ENCODE measurements at places on chromosomes 2 and 18.

- DNase-seq: no peak
Observed at GRCh38 chr2:32743480-32744236, 115.8 kb downstream of the TTC27 start.

DNA sequence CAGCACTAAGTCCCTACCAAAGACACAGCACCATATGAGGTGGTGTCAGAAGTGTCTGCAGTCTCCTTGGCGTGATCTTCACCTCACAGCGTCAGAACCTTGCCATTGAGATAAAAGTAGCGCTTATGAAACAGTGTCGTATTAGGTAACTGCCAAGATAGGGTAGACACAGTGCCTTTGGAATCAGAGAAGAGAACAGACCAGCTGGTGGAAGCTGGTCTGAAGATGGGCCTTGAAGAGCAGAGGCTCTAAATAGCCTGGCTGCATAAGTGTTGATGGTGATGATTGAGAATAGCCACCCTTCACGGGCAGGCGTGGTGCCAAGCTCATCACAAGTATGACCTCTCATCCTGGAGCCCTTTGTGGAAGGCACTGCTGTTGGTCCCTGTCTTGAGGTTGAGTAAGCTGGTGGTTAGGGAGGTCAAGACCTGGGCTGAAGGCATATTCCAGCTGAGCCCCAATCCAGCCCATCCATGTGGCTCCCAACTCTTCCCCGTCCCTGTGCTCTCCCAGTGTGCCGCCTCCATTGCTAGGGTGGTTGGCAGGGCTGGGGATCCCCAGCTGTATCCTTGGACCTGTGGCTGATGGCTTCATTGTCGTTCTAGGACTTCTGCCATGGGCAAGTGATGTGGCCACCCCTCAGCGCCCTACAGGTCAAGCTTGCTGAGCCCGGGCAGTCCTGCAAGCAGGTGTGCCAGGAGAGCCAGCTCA lies 187.4 kb downstream of the MGAT5 start:
- no peak for DNase-seq

DNA sequence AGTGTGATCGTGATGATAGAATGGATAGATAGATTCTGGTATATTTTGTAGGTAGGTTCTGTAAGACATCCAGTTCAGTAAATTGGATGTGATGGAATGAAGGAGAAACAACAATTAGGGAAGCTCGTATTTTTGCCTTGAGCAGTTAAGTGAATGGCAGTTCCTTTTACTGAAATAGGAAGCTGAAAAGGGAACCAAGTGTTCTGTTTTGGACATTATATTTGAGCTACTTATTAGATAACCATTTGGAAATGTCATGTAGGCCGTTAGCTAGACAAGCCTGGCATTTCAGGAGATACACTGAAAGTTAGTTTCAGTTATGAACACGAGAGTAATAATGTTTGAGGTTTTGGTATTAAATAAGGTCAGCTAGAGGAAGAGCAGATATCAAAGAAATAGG lies 41.5 kb downstream of the MARCHF7 start:
- no peak for DNase-seq

DNA sequence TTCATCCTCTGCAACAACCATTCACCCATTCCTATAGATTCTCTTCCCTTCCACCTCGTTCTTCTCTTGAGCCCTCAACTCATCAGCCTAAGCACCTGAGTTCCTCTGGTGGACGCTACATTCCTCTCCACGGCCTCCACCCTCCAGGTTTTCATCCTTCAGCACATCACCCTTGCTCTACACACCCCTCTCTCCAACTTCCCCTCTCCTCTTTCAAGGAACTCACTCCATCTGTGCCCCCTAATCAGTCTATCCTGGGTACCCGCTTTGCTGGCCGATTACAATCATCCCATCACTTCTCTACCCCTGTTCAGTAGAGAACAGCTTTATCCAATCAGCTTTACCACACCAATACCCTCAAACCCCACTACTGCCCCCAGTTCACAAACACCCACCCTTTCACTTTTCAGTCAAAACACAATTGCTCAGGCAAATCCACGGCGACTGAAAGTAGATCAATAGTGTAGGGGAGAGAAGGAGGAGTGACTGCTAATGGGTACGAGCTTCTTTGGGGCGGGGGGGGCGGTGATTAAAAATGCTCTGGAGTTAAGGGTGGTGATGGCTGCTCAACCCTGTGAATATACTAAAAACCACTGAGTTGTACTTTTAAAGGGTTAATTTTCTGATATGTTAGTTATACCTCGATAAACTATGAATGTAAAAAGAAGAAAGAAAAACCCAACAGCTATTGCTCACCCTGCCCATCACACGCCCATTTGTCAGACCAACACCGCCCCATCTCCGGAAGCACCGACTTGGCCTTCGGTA lies 857 bp downstream of the DYM start:
- no peak for DNase-seq

GRCh38 chr2:62335612-62336011 lies 139.7 kb downstream of the B3GNT2 start:
- DNase-seq: no peak

GRCh38 chr2:75018162-75018561 lies 59.7 kb downstream of the POLE4 start:
- DNase-seq: no peak

DNA sequence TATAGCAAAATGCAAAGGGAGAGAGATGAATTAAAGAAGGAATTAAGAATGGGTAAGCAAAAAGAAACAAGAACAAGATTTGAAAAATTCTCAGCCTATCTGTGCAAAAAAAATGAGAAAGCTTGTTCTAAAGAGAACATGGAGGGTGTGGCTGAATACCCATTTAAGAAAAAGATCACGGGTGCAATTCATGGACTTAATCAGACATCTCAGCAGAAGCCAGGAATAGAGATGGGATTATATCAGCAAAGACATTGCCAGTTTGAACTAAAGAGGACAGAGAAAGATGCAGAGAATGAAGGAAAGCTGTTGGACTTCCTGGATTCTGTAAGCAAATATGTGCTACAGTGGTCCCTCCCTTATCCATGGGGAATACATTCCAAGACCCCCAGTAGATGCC lies 115.6 kb downstream of the RTTN start:
- no peak for DNase-seq

GRCh38 chr2:229044581-229044980 lies 226.5 kb downstream of the PID1 start:
- DNase-seq: no peak

DNA sequence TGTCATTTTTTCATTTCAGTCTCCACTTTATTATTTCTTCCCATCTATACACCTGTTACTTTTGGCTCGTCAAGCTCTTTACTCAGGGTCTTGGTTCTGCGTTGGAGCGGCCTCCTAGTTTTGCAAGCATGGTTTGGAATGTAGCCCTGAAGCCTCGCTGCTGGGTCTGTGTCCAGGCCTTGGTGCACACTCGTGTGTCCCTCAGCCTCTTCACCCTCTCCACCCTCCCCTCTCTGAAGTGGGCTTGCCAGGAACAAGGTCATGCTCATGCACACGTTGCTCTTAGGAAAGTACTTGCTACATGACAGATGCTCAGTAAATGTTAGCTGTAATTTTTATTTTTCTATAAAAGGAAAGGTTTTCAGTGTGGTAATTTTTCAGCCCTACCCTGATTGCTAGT lies 147.0 kb downstream of the ATP9B start:
- no peak for DNase-seq

- DNase-seq: no peak
Observed at GRCh38 chr2:205386109-205386508, 296.2 kb upstream of the NRP2 start.

DNA sequence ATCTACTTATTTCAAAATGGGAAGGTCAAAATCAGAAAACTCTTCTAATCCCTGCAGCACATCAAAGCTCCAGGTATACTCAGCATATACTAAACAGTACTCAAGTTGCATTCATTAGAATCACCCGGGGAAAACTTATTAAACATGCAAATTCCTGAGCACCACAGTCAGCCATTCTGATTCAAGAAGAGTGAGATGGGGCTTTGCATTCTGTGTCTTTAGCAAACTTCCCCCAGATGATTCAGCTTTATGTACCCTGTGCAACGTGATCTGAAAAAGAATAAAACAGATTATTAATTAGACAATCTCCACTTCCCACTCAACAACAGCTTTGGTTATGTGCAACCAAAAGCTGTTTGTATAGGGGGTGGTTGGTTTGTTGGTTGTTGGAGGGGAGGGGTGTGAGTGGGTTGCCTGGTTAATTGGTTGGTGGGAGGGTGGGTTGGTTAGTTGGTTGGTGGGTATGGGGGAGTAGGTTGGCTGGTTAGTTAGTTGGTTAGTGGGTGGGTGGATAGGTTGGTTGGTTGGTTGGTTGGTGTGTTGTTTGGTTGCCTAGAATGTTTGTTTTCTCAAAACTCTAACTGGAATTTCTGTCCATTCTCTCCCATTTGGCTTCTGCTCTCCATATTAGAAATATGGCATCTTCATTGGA lies 112.5 kb upstream of the AGAP1 start:
- DNase-seq: no peak

- DNase-seq: no peak
Observed at GRCh38 chr2:26382564-26382963, 19.2 kb upstream of the DRC1 start.

- no peak for DNase-seq
Observed at GRCh38 chr2:228875152-228875900, 395.8 kb downstream of the PID1 start.

DNA sequence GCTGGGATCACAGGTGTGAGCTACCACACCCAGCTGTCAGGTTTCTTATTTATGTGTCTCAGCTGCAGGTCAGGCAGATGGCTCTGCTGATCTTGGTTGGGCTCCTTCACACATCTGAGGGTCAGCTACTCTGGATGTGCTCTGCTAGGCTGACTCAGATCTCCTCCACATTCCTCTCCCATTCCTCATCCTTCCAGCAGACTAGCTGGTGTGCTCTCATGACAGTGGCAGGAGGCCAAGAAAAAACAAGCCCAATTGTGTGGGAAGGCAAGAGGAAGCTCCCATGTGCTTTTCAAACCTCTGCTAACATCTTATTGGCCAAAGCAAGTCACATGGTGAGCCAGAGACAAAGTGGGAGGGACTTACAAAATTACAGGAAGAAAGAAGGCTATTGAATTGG lies 11.7 kb upstream of the MSH6 start:
- DNase-seq: no peak

DNA sequence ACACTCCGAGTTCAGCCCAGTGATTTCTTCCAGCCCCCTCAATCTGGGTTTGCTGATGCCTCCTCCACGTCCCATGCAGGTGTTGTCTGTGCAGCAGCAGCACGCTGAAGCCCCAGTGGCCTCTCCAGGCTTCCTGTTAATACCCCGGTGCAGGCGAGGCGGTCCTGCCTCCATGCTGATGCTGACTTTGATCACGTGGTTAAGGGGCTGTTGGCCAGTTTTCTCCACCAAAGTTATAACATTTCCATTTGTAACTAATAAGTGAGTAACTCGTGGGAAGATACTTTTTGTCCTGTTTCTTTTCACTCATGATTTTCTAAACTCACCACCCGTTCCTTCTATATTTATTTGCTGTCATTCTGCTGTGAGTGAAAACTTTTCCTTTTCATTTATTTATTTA lies 42.5 kb upstream of the TMEM18 start:
- no peak for DNase-seq

GRCh38 chr2:479031-479430 lies 191.1 kb upstream of the ALKAL2 start:
- no peak for DNase-seq

DNA sequence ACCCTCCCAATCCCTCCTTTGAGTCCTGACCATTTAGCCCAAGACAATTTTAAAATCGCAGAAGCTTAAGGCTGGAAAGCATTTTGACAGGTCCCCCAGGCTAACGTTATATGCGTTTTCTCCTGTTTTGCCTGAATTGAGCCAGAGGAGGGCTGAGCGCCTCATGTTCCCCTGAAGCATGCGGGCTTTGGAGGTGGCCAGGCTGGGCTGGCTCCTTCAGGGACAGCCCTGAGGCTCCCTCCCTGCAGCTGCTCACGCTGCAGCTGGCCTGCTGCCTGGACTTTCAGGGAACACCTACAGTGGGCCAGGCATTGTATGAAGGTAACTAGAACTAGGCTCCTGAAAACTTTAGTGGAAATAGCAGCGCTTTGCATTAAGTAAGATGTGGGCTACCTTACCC lies 179.2 kb downstream of the ACKR3 start:
- no peak for DNase-seq

DNA sequence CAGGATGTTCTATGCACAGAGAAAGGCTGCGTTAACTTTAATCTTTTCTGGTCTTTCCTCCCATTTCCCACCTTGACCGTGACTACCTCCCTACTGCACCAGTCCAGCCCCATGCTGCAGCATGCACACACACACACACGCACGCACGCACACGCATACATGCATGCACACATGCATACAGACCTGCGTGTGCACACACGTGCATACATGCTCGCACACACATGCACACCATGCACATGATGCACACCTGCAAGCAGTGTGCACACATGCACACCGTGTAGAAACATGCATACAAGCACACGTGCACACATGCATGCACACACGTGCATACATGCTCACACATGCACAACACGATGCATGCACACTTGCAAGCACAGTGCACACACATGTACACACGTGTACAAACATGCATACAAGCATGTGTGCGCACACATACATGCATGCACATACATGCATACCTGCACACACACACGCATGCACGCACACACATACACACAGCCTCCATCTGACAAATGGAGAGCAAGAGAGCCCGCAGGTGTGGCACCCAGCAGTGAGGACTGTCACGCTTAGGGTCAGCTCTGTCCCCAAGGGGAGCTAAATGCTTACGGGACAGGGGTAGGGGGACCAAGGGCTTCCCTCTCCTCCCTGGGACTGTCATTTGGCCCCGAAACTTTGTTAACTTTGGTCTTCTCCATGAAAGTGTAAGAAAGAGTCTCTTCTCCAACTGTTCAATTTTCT lies 18.2 kb downstream of the SNORC start:
- DNase-seq: no peak

GRCh38 chr2:122263746-122264145 lies 508.3 kb downstream of the TSN start:
- DNase-seq: no peak

DNA sequence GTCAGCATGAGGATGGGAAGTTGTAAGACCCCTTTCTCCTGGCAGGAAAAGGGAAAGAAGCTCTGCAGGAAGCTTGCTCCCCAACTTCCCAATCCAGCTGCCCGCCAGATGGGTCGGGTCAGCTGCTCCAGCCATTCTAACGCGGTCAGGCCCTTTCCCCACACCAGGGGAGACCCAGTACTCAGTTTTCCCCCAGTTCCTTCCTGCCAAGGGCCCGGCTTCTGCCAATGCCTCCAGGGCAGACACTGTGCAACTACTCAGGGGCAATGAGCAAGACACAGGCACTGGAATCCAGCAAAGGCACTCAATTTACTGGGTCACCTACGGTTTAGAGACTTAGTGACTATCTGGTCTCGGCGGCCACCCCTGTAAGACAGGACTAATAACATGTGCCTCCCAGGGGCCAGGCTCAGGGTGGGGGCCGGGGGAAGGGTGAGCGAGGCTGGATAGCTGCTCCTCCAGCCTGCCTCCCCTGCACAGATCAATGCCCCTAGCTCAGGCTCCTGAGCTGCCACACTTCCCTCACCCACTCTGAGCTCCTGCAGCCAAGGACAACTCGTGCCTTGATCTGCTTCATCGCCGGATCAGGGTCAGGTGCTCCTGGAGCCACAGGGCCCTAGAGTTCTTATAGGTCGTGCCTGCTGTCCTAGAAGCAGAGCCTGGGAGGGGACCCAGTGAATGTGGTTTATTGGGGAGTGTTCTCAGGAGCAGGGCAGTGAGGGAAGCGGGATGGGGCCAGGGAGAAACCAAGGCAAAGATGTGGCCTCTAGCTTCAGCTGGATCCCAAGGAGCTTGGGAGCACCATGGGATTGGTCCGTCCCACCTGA lies 171.1 kb downstream of the ZFP36L2 start:
- no peak for DNase-seq
